NCI-H460 (cell line): ENCODE measurements at places on chromosomes 6 and 20. TPM values are rescaled to one million over a fixed set of nuclear protein-coding genes. Genes with fewer than 3 reads are reported as not detected.

Gene TEAD3
- 2.4 and 2.7 TPM in 2 replicates for total RNA-seq

Gene ISM1
- not detected in 2 replicates for total RNA-seq

Gene NCOA5
- total RNA-seq: 15.8 and 19.1 TPM in 2 replicates

Gene DSE
- 8.2 TPM in 2 replicates for total RNA-seq

Gene PPDPF
- total RNA-seq: 44.7 and 63.2 TPM in 2 replicates

Gene EPPIN
- not detected in 2 replicates for total RNA-seq

Gene KIFC1
- 14.7 and 16.9 TPM in 2 replicates for total RNA-seq

DNA sequence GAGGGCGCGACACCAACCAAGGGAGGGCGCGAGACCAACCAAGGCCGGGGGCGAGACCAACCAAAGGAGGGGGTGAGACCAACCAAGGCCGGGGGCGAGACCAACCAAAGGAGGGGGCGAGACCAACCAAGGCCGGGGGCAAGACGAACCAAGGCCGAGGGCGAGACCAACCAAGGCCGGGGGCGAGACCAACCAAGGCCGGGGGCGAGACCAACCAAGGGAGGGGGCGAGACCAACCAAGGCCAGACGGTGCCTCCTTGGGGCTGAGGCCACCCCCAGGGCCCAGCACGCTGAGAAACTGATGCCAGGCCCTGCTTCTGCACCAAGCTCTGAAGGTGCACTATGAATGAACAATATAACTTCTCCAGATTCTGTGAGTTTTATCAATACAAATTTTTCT, 87.2 kb downstream of the TAF4 start:
- no peak for DNase-seq

- no peak for DNase-seq
Measured at GRCh38 chr6:32922083-32922482, 18.7 kb downstream of the HLA-DMB start.

GRCh38 chr6:133286765-133287164, 45.6 kb downstream of the EYA4 start:
- DNase-seq: peak; percentile 17

GRCh38 chr20:24684956-24685691, 215.7 kb downstream of the SYNDIG1 start:
- no peak for DNase-seq

DNA sequence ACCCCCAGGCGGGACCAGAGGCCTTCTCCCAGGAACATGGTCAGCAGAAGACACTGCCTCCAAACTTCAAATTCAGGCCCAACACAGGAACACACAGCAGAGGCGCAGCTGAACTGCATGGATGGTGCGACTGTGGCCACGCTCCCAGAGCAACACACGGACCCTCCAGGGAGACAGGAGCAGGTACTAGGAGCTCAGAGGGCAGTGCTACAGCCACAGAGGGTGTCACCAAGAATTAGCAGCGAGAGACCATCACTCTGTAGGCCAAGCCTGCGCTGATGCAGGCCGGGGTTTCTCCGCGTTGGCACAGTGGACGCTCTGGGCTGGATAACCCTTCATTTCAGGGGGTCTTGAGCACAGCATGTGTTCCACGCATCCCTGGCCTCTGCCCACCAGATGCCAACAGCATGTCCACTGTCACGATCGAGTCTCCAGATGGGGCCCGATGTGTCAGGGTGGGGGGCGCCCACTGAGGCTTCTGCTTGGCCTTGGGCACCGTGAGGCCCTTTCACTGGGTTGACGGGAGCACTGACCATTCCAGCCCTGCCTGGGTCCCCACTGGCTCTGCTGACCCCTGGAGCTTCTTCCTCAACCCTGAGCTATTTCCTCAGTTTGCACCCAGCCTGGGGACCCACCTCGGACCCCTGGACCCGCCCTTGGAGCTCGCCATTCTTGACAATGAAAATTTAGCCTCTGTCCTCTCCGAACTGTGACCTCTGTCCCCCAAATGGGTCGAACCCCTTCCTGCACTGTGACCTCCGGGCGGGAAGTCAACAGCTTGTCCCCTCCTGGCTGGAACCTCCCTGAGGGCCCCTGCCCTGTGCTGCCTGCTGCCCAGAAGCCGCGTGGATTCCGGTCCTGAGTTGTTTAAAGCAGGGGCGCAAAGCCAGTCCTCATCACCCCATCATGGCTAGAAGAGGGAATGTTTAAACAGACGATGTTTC, 239.4 kb downstream of the DLL1 start:
- no peak for DNase-seq

- no peak for DNase-seq
Measured at GRCh38 chr20:40668449-40669228, 20.4 kb downstream of the MAFB start.

DNA sequence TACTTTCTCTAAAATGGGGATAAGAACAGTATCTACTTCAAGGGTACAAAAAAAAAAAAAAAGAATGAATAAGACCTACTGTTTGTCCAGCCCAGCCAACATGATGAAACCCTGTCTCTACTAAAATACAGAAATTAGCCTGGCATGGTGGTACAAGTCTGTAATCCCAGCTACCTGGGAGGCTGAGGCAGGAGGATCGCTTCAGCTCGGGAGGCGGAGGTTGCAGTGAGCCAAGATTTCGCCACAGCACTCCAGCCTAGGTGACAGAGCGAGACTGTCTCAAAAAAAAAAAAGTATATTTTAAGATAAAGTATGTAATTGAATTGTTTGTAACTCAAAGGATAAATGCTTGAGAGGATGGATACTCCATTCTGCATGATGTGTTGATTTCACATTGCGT, 2.0 kb downstream of the BLTP3A start:
- no peak for DNase-seq

DNA sequence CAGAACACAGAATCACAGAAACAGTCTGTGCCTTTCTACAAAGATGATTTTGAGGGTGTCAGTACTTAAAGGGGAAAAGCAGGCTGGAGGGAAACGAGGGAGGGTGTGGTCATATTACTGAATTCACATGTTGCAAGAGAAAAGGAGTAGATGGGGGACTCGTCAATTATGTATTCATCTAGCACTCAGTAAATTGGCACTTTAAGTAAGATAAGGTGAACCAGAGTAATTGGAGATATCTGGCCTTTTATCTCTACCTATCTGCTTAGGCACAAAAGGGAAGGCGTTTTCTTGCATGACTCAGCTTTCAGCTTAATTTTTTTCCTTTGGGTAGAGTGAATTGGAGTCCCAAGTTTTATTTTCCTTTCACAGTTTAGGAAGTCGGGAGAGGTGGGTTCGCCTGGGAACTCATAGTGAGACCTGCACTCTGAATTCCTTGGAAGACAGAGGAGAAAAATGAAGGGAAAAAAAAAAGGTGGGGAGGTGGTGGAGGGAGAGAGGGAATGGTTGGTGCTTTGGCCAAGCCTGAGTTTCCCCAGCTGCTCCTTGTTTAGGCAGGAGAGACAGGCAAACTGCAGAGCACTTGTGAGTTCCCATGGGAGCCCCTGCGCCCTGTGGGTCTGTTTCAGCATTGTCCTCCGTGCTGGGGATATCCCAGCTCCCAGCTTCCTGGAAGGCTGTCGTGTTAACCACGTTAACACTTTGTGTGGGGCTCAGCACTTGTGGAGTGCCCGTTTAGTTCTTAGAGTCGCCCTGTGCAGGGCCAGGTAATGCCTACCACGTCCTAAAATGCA, 19.7 kb upstream of the GTSF1L start:
- no peak for DNase-seq

GRCh38 chr6:41818271-41819054, 31.0 kb downstream of the TOMM6 start:
- no peak for DNase-seq

DNA sequence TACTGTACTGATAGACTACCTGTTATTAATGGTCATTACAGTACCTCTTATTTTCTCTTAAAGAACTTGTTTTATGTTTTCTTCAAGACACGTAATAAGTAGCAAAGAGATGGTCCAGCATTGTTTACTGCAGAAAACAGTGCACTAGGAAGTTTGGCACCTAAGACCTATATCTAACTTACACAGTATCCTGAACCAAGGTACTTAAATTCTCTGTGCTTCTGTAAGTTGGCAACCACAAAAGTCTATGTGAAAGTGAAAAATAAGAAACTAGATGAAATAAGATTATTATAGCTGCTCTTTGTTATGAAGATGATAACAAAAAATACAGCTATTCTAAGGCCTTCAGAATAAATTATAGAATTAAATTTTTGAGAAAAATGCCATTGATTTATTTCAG, 411.7 kb upstream of the SOX4 start:
- DNase-seq: no peak

DNA sequence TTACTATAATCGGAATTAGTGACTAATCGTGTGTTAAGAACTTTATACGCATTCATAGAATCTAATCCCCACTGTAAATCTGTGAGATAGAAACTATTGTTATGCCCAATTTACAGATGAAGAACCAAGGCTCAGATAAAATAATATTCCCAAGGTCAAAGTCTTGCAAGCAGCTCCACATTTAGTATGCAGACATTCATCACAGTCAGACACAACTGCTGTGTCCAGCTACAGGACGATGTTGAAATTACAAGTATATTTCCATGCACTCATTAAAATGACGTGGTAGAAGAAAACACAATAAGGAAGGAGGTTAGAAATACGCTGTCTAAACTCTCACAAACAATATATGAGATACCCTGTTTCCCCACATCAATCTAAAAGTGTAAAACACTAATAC, 82.5 kb downstream of the PREX1 start:
- no peak for DNase-seq

DNA sequence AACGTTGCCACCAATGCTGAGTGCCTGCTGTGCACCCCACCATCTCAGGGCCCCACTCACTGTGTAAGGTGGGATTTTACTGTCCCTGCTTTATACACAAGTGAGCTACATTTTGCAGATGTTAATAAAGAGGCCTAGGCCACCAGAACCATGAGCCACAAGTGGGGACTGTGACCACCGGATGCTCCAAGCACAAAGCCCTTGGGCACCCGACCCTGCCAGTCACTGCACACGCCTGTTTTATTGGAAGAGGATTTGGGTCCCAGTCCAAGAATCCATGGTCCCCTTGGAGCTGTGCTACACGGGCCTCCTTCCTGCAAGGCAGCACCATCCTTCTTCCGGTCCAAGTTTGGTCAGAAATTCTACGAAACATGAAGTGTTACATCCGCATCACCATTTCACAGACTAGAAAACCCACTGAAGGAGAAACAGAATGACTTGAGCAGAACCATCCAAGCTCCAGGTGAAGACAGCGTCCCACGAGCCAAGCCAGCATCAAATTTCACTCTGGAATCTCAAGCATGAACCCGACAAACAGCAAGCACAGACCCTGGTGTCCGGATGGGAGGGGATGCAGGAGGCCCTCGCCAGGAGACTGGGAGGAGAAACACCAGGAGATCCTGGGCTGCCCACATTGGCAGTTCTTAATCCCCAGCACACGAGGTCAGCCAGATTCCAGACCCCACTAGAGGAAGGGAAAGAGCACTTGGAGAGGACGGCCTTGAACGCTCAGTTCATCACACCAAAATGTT, 226.9 kb downstream of the DLL1 start:
- DNase-seq: no peak

DNA sequence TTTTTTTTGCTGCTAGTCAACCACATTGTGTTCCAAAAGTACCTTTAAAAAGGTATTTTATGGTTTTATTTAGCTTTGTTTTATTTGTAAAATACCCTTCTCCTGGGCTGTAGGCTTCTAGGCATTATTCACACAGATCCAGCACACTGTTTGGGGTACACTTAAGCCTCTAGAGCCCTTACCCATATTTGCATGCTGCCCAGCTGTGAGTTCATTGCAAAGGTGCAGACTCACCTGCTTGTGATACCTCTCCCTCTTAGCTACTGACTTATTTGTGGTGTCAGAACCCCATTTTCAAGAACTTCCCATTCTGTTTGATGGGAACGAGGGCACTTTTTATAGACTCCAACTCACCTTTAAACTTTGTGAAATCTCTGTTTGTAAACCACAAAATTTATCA, 69.8 kb downstream of the RIN2 start:
- DNase-seq: no peak
